Bronchial epithelial cell (primary cell): ENCODE measurements at places on chromosomes 6 and 20. TPM values are rescaled to one million over a fixed set of nuclear protein-coding genes. Genes with fewer than 3 reads are reported as not detected.

GRCh38 chr6:87366072-87366827 lies 21.6 kb downstream of the C6orf163 start:
- peak; percentile 13 for DNase-seq

DNA sequence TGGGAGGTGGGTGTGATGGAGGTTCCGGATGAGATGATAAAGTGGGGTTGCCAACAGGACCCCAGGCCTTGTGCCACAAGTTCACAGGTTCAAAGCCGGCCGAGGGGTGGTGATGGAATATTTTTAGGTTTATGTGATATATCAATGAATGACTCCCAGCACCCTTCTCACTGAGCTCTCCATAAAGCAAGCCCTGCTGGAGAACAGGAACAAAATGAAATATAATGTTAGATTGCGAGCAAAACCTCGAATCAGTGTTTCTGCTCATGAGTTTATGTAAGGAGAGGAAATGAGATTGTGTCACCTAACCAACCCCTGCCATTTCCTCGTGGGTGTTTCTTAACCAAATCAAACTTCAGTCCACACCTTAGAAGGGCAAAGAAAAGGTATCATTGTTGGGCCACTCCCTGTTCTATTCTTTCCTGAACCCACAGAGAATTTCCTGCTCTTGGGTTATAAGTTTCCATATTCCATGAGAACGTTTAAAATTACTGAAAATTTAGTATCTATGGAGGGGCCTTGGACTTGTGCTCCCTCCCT lies 192.2 kb upstream of the EXOC2 start:
- peak; percentile 53 for DNase-seq

GRCh38 chr6:41193884-41194283 lies 7.1 kb downstream of the TREML2 start:
- DNase-seq, result no peak

GRCh38 chr6:17656644-17657043 lies 50.1 kb downstream of the NUP153 start:
- DNase-seq, result no peak

SIRPB2 gene
- under 0.01 and 0.26 TPM in 2 replicates for total RNA-seq

- DNase-seq, result no peak
Measured at GRCh38 chr20:845941-846893, 12.7 kb downstream of the FAM110A start.
